ENCODE measurements at places on chromosomes 7 and 10.

DNA sequence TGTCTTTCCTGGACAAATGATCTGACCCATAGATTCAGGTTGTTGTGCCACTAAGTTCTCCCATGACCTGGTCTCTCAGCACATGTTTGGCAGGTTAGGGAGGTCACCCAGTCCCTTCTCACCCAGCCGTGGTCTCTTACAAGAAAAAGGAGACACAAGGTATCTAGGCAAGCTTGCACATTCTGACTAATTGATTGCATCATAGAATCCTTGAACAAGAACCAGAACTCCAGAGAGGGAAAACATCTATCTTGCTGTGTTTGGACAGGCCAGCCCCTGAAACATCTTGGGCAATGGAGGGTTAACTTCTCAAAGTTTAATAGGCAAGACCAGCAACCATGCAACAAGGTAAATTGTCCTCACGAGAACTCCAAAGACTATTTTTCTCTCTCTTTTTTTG is 8.5 kb upstream of the HK1 start:
- DNase-seq = no peak

GRCh38 chr7:135251496-135252391 is 18.1 kb downstream of the STRA8 start:
- DNase-seq = no peak

GRCh38 chr7:3533040-3533439 is 232.0 kb downstream of the SDK1 start:
- DNase-seq = no peak

- DNase-seq = no peak
Observed at GRCh38 chr10:100327007-100327717, 2.9 kb downstream of the PKD2L1 start.

- DNase-seq = no peak
Observed at GRCh38 chr10:70584366-70584765, 18.2 kb downstream of the PRF1 start.

All from hepatic stellate cell (primary cell).